ENCODE measurements at places on chromosomes 2 and 18.

DNA sequence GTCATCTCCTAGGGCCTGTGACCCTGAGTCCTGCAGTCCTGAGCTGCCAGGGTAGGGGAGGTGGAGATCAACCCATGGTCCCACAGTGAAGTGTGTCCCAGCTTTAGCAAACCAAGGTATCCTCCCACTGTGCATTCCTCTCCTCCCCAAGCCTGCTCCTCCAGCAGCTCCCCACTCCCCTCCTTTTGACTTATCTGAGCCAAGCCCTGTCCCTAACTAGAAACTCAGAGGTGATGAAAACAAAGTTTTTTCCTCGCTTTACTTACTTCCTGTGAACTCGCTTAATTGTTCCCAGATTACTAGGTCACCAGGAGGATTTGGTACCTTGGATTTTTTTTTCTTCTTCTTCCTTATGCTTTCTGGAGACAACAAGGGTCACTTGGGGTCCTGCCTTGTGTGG, 80.8 kb downstream of the EHD3 start:
- DNase-seq = no peak

GRCh38 chr2:42113452-42113851, 55.7 kb upstream of the EML4 start:
- DNase-seq = no peak

DNA sequence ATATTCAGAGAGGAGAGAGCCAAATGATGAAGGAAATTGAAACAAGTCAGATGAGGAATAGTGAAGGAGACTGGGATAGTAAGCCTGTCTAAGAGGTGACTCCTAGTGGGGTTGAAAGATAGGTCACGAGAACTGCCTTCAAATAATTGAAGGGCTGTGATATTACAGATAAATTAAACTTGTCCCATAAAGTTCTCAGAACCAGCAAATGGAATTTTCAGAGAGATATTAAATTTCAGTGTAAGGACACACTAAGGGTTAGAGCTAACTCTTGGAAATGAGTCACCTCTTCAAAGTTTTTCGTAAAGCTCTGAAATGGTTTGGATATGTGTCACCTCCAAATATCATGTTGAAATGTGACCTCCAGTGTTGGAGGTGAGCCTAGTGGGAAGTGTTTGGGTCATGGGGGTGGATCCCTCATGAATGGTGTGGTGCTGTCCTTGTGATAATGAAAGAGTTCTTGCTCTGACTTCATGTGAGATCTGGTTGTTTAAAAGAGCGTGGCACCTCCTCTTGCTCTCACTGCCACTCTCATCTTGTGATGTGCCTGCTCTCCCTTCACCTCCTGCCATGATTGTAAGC, 87.3 kb downstream of the BABAM2 start:
- no peak for DNase-seq

DNA sequence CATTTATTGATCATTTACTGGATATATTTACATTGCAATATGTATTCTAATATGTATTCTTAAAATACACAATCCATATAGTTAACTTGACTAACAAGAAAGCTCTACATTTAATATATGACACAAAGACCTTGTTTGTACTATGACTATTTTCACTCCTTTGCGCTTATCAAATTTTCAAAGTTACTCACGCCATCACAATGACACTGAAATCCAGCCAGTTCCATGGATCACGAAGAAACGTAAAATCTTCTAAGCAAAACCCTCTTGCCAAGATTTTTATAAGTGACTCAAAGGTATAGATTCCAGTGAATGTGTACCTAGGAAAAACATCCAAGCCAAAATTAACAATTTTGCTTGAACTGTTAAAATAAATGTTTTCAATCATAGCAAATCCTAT, 39.6 kb downstream of the SCN3A start:
- no peak for DNase-seq

GRCh38 chr2:33673937-33674336, 74.8 kb upstream of the FAM98A start:
- no peak for DNase-seq

DNA sequence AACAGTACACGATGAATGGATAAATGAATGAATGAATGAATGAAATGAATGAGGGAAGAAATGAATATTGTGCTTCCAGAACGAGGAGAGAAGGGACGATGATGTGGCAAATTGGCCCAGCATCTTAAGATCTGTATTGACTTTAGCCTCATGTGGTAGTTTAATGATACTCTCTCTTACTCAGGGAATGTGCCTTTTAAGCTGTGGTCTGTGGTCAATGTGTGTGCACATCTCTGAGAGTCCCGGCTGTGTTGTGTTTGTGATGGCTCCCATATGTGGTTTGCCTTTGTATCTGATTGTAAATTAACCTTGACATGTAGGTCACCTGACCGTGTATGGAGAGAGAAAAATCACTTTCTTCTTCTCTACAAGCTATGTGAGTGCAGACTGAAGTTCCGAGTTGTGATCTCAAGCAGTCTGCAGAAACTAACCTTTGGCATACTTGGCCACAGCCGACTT, 91.2 kb downstream of the NEDD4L start:
- no peak for DNase-seq

GRCh38 chr2:36572054-36572718, 25.8 kb downstream of the FEZ2 start:
- DNase-seq = no peak

- no peak for DNase-seq
Observed at GRCh38 chr18:41324934-41325333, 630.1 kb upstream of the PIK3C3 start.

DNA sequence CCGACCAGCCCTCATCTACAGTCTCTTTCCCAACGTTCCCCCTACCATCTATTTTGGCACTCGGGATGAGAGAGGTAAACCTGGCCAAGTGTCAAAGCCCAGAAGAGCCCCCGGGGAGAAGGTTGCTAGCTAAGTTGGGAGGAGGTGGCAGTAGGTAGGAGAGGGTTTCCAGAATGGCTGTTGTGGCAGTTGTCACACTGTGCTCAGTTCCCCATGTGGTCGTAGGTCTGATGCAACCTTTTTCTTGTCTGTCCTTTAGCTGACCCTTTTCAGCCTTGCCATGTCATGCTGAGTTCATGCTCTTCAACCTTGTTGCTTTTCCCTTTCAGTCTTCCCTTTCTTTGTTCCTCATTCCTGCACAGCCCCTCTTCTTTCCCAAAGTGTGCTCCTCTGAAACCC, 34.5 kb downstream of the TTLL4 start:
- no peak for DNase-seq

DNA sequence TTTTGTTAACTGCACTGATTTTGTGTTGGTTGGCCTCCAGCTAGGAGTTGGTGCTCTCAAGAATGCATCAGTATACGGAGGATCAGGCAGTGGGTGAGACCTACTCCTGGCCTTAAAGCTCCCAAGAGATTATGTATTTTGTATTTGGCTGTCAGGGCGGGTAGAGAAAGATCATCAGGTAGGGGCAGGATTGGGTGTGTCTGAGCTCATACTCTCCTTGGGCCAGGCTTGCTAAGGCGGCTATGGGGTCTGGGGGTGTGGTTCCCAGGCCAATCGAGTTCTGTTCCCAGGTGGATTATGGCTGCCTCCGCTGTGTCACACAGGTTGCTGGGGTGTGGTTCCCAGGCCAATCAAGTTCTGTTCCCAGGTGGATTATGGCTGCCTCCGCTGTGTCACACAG, 28.9 kb upstream of the IL1RN start:
- no peak for DNase-seq

DNA sequence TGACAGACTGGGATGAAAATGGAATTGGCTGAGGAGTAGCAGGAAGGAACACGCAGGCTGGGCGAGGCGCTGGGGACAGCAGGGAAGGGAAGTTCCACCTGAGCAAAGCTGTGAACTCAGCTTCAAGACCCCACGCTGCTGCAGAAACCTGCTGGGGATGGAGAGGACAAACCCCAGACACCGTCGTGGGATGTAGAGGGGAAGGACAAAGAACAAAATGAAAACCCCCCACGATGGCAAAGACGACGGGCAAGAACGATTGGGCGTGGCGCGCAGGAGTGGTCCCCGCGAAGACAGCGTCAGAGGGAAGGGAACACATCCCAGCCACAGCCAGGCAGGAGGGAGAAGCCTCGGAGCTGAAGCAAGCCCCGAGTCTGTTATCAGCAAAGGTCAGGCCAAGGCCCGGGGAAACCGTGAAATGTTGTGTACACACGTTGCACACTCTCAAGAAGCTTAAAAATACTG, 222.9 kb downstream of the NDUFA10 start:
- no peak for DNase-seq

GRCh38 chr18:72325307-72325706, 218.8 kb downstream of the CBLN2 start:
- DNase-seq = no peak

GRCh38 chr2:143085125-143085784, 44.0 kb upstream of the ARHGAP15 start:
- no peak for DNase-seq

DNA sequence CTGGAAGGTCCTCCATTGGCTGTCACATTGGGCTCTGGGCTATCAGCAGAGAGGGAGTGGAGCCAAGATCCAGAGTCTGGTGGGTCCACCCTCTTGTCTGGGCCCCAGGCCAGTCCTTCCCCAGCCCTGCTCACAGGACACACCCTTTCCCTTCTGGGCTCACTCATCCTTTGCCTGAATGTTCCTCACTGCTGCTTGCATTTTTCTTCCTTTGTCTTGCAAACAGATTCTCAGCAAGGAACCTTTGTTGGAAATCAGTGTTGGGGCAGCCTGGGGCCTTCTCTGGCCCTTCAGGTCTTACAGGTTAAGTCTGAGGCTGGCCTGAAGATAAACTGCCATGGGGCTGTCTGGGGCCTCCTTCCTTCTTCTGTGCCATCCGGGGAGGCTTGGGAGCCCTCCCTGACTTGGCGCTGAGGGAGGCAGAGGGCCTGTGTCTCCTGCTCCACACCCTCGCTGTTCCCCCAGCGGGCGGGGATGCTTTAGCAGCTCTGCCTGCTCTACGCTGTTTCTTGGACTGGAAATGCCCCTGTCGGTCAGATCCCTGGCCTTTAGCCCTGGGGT, 11.5 kb upstream of the CELF4 start:
- no peak for DNase-seq

GRCh38 chr2:124026503-124026902, 1.4 kb downstream of the CNTNAP5 start:
- DNase-seq = no peak

DNA sequence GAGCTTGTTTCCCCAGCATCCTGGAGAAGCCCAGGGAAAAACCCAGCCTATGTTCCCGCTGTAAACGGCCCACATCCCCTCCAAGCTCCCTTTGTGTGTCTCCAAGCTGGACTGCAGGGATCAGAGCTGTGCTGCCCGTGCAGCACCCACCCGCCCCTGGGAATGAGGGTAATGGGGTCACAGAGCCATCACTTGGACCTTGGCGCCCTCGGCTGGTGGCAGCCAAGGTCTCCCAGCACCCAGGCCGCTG, 670 bp upstream of the INPP5D start:
- no peak for DNase-seq

GRCh38 chr18:63440881-63441280, 18.6 kb upstream of the VPS4B start:
- DNase-seq = no peak

GRCh38 chr2:108378851-108379250, 1.1 kb downstream of the SULT1C4 start:
- no peak for DNase-seq

GRCh38 chr2:11738589-11739436, 7.6 kb upstream of the LPIN1 start:
- DNase-seq = no peak

GRCh38 chr2:8597559-8598225, 84.2 kb upstream of the ID2 start:
- DNase-seq = no peak

DNA sequence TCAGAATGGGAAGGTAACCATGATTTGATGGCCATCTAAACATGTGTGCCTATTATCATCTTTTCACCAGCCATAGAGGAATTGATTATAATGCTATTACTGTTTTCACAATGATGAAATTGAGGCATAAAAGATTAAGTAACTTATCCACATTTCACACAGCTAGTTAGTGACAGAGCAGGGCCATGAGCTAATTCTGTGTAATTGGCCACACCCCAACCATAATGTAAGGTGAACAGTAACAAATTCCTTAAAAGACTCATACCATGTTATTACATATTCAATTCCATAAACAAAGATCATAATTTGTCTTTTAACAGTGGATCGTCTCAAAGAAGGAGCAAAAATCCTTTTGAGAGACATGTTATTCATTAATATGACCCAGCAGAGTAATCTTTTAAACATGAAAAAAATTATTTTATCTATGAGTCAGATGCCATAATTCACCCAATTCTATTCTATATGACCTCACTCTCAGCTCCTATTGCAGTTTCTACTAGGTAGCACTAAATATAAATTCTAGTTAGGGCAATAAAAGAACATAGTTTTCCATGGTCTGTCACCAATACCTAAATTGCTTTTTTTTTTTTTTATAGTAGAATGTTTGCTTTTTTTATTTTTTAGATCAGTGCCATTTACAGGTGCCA, 475.8 kb upstream of the SLC39A10 start:
- no peak for DNase-seq

DNA sequence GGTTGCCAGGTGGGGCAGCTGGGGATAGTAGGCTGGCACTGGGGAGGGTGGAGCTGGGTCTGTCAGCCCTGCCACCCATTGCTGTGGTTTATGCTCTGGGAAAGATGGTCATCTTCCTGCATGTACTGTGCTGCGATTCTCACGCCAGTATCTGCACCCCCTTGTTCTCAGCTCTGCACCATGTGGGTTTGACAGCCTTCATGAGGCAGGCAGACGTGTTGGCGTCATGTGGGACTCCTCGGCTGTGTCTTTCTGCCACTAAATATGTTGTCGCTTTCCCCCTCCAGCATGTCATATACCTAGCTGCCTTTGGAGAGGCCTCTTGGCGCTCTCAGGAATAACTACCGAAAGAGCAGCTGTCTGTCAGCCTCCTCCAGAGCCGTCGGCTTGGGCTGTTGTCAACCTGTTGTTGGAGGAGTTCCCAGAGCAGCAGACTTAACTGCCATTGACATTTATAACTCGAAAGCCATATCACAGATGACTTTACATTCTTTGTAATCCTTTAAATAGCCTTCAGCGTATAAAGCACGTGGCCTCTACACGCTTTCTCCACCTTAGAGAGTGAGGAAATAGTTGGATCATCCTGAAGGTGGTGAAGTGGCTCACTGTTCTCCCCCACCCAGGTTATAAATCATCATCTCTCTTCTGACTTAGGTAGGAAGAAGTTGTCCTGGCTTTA, 80.4 kb upstream of the MGAT5 start:
- DNase-seq = no peak

GRCh38 chr2:207603486-207603885, 21.7 kb downstream of the METTL21A start:
- DNase-seq = no peak

DNA sequence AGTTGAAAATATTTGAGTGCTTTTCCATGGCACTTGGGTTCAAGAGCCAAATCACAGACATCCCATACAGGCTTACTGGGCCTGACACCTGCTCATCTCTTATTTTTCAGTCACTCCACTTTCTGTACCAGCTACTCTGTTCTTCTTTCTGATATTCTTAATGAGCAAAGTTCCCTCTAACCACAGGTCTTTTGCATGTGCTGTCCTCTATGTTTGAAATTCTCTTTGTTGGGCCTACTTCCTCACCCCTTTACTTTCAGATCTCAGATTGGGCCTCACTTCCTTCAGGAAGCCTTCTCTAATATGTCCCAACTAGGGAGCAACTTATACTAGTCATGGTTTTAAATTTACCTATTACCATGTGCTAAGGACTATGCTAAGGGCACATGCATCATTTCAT, 81.8 kb upstream of the RBMS1 start:
- no peak for DNase-seq

All from 8988T (cell line).